ENCODE measurements at places on chromosomes 2 and 18. TPM values are rescaled to one million over a fixed set of nuclear protein-coding genes. Genes with fewer than 3 reads are reported as not detected.

DNA sequence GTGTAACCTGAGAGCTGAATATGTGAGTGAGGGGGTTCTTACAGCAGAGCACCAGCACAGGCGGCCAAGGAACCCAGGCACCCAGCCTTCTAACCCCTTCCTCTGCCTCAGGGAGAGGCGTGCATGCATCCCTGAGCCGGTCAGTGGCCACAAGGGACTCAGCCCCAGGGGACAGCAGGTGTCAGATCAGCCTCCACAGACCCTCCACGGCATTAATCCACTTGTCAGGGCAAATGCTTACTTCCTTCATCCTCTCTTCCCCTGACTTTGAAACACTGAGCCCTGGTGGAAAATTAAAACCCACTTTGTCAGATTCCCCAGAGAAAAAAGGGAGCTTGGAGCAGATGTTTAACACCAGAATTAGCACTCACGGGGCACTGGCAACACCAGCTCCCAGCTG, 60.5 kb upstream of the SMAD2 start:
- DNase-seq, result no peak

Gene GAREM1
- total RNA-seq, result 11.0 TPM

GRCh38 chr18:76923485-76924085, 101.2 kb downstream of the ZNF236 start:
- peak; percentile 41 for DNase-seq

Gene CAVIN2
- not detected for total RNA-seq

Gene ACKR3
- total RNA-seq, result 24.5 TPM

- DNase-seq, result peak; percentile 51
Measured at GRCh38 chr2:136118819-136119716, 1.1 kb upstream of the CXCR4 start.

Gene UGT1A8
- total RNA-seq, result not detected

- no peak for DNase-seq
Measured at GRCh38 chr2:241313543-241314095, 1.9 kb downstream of the HDLBP start.

DNA sequence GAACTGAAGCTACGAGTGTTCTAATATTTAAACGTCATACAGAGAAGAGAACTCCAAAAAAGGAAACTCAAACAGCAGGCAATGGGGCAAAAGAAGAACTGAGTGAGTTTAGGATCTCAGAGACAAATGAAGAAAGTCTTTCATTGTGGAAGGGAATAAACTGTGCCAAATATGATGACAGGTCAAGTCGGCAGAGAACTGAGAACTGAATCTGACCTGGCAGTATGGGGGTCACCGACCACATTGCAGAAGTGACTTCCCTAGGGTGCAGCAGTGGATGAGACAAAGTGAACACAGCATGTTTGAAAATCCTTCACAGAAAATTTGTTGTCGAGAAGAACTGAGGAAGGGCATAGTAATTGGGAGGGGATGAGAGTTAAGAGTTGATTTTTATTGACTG, 55.9 kb downstream of the TTC21B start:
- DNase-seq, result no peak

DNA sequence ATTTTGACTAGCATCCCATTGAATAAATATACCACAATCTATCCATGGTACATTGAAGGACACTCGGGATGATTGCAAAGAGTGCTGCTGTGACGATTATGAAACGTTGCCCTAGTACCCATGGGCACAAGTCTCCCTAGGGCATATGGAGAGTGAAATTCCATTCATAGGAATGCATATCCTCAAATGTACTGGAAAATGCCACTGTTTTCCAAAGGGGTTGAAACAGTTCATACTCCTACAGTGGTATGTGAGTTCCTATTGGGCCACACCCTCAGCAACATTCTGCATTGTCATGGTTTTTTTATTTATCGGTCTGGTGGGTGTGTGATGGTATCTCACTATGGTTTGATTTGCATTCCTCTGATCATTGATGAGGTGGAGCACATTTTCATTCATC, 130.6 kb downstream of the TWIST2 start:
- DNase-seq, result no peak

Gene NRP2
- 90.3 TPM for total RNA-seq

DNA sequence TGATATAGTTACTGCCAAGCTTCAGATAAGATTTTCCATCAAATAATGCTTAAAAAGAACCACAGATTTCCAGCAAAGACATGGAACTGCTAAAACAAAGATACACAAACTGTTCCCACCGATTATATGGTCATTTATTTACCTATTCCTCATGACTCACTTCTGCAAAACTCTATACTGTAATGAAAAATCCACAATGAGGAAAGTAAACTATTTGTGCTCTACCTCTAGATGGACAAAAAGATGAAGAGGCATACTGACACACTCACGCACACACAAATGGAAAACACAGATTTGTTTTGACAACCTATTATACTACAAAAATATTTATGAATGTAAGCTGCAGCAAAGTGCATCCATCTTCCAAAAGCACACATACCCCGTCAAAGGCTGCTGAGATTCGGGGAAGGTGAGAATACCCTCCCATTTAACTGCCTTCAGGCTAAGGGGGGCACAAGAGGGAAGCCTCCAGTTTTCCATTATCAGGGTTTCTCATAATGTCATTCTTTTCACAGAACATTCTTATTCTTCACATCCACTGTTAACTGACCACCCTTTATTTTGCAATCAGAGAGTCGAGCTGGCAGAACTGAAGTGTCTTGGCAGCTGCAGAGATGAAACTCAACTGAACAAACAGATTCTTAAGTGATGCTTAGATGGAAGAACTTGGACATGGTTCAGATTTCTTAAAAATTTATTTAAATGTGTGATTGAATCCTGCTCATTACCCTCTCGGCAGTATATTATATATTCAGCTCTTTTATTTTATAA, 115.9 kb upstream of the TANK start:
- DNase-seq, result no peak

DNA sequence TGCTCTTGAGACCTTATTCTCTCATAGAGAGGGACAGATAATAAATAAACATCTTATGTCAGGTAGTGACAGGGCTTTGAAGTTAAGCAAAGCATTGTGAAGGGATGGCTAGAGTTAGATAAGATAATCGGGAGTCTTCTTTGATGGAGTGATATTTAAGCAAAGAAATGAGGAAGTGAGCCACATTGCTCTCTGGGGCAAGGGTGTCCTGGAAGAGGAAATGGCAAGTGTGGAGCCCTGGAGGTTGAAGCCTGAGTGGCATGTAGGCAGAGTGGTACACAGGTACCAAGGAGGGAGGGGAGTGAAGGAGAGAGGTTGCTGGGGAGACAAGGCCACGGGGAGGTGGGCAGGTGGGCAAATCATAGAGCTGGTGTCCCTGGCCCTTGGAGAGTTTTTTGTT, 110.2 kb downstream of the CTAGE1 start:
- no peak for DNase-seq

GRCh38 chr2:128593879-128594650, 275.4 kb upstream of the HS6ST1 start:
- no peak for DNase-seq
